ENCODE measurements at places on chromosomes 2 and 18. TPM values are rescaled to one million over a fixed set of nuclear protein-coding genes. Genes with fewer than 3 reads are reported as not detected.

The CWC22 gene
- total RNA-seq = 10.1 TPM

The PIEZO2 gene
- 343 TPM for total RNA-seq

The MAL gene
- not detected for total RNA-seq

The FOXI3 gene
- not detected for total RNA-seq

The RGPD6 gene
- total RNA-seq = 19.2 TPM

The GRHL1 gene
- 0.76 TPM for total RNA-seq

The SNTG2 gene
- 0.38 TPM for total RNA-seq

The CNRIP1 gene
- 44.9 TPM for total RNA-seq

The EVX2 gene
- total RNA-seq = not detected

DNA sequence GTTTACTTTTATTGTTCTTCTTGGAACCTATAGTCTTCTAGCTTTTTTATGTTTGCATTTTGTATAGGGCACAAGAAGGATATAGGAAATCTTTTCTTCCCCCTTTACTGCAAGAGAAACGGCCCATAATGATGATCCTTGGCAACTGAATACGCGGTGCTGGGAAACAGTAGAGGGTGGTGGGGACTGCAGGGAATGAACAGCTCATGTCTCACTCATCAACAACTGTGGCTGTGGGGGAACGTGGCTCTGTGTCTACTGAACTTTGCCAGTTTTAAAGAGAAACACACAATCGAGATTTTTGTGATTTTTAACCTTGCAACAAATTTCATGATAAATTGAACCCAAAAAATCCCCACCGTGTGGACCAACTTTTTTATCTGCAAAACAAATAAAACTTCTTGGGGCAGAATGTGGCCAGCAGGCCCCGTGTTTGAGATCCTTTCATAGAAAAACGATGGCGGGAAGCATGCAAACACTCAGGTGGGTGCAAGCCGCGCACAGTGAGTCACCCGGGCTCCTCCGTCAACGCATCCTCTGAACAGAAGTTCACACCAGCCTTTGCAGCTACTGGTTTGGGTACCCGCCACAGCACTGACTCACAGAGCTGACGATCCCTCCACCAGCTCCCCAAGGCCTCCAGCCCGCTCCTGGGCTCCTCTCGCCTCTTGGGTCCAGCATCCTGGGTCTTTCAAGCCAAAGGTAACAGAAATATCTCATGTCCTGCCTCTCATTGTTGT is 149.3 kb downstream of the COL6A3 start:
- DNase-seq = no peak

DNA sequence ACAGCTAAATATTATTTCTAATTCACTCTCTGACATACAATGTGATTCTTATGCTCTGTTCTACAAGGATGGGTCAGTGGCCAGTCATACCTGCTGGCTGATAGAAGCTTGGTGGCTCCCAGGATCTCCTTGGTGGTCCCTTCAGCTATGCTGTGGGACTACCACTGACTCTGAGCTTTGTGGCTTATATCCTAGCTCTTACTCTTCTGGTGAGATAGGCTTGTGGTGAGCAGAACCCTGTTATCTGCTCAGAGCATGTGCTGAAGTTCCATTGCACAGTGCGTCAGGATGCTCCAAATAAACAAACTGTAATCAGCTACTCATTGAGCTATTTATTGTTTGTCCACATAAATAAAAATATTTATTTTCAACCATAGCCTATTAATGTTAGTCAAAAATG is 51.7 kb downstream of the MFSD6 start:
- no peak for DNase-seq

DNA sequence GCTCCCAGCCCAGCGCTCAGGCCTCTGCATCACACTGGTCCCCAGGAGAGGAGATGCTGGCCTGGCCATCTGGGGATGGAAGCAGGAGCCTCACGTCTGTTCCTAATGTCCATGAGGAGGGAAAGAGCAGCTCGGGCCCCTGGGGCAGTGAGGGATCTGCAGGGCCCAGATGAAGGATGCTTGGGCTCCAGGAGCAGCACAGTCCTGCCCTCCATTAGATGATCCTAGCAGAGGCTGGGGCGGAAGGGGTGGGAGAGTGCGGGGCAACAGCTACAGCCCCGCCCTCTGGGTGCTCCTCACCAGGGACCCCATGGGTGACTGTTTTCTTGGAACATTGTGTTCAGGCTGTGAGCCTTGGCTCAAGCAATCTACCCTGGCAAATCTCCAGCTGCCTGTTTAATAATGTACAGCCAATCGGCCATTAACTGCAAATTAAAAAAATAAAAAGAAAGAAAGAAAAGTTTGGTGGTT is 49.7 kb downstream of the TNS1 start:
- no peak for DNase-seq

DNA sequence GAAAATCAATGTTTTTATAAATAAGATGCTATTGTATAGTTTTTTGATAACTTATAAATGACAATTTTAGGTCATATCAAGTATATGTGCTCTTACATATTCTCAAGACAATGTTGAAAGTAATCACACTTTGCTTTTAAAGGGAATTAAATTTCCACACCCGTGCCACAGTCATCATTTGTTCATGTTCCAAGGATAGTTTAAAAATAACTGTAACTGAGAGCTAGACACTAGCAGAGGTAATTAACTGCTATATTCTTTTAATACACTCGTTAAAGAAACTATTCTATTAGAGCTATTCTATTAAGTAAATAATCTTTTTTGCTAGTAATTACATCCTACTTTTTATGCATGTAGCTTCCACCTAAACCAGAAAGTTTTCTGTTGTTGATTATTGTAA is 18.0 kb downstream of the GEN1 start:
- no peak for DNase-seq

GRCh38 chr18:49698525-49699025 is 114.8 kb downstream of the ACAA2 start:
- DNase-seq = no peak

- DNase-seq = no peak
Measured at GRCh38 chr2:98374286-98374685, 28.0 kb downstream of the CNGA3 start.

DNA sequence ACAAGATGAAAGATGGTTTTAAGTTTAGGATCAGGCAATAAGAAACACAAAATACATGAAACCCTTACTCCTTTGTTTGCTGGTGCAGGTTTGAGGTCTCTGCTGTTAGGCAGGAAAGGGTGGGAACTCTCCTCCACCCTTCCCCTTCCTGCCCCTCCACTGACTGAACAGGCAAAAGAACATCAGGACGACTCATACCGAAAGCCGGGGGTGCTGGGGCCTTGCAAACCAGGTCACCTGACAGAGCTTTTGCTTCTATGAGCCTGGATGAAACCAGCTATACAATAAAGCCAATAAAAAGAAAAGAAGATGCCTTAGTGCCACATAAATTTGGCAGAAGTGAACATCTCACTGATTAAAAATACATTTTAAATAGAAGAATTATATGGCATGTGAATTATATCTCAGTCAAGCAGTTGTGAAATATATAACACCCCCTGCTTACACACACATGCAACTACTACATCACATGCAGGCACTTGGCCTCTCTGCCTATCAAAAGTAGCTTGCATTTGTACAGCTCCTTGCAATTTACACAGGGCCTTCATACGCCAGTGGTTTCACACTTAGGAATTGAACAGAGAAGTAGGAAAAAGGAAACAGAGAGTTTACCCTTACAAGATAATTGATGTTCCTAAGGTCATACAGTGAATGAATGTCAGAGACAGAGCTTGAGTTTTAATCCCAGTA is 215.1 kb upstream of the TRIB2 start:
- peak; percentile 62 for DNase-seq

DNA sequence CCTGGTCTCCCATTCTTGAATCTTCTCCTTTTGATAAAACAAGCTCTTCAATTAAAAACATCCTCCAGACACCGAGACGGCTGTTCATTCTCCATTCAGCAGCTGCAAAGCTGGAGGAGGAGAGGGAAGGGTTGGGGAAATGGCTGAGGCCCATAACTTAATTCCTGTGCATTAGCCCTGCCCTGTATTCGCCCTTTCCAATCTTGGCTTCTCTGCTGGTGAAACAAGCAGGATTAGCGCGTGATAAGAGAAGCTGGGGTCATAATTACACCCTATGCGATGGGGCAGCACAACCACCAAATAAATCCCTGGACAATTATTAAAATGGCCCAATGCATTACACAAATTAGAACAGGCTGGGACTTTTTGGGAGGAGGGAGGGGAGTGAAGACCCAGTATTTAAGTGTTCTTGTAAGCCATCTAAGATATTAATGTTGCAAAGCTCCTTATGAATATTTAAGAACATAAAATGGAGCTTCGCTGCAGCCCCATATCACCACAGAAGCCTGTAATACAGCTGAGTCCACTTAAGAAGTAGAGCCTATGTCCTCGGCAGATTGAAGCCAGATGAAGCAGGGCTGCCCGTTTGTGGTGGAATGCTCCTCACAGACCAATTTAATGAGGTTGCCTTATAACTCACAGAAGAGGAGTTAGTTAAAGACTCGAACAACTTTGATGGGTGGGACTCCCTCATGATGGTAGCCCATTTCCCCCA is 176.6 kb upstream of the SKOR2 start:
- no peak for DNase-seq

DNA sequence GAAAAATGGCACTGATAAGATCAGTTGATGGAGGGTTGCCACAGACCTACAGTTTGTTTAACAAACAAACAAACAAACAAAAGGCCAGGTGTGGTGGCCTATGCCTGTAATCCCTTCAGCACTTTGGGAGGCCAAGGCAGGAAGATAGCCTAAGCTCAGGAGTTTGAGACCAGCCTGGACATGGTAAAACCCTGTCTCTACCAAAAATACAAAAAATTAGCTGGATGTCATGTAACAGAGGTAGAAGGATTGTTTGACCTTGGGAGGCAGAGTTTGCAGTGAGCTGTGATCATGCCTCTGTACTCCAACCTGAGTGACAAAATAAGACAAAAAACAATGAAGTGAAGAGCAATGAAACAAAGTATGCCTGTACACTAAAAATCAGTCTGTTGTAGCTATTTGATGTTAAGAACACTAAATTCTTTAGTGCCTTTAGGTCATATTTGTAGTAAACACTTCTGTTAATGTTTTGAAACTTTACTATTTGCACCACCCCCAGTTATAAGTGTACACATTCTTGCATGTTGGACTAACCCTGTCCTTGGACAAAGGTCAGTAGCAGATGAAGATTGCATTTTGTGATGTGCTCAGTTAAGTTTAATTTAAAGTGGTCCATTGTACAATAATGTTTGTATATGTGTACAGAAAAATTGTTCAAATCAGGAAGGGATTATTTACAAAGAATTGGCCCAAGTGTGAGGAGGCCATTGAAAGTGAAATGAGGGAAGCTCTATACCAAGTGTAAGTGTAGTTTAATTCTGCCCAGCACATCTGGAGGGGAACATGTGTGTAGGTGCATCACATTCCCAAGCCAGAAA is 73.9 kb downstream of the KYNU start:
- DNase-seq = no peak

DNA sequence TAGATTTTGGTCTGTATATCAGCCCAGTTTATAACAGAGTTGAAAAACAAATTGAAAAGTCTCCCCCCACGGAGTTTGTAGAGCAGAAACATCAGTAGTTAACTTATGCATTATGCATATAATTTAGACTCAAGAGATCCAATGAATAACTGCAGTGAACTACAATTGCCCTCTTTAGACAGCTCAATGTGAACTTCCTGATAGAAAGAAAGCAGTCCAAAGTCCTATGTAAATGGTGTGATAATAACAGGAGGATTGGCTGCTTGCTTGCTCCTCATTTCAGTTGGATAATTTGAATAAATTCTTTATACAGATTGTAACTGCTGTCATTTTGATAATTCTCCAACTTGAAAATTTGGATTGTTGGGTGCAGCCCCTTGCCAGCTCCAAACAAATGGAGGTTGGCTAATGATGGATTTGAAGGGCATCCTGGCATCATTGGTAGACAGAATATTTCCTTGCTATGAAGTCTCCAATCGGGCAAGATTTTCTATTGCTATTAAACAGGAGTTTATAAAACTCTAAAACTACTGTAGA is 297.1 kb downstream of the ASXL3 start:
- no peak for DNase-seq

- DNase-seq = no peak
Measured at GRCh38 chr2:142875010-142875409, 2.5 kb upstream of the KYNU start.

- DNase-seq = no peak
Measured at GRCh38 chr2:102929721-102930120, 167.9 kb downstream of the TMEM182 start.

GRCh38 chr2:20823917-20824316 is 1.0 kb upstream of the LDAH start:
- no peak for DNase-seq

GRCh38 chr2:33426666-33427231 is 49.7 kb upstream of the RASGRP3 start:
- peak; percentile 64 for DNase-seq

- DNase-seq = no peak
Measured at GRCh38 chr18:77035380-77036187, 97.0 kb downstream of the MBP start.

DNA sequence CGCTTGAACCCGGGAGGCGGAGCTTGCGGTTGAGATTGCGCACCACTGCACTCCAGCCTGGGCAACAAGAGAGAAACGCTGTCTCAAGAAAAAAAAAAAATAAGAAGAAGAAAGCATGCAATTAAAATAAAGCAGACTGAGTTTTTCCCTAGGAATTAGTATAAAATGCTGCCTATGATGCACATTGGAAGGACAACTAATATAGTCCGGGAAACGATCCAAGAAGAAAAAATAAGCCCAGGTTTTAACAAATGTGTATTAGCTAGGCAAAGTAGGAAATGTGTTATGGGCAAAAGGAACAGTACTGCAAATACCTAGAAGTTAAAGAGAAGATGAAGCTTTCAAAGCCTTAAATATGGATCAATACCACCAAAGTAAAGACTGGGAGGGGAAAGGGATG is 64.0 kb downstream of the SPIRE1 start:
- DNase-seq = no peak

GRCh38 chr2:102140377-102140776 is 2.2 kb upstream of the IL1R1 start:
- DNase-seq = no peak

DNA sequence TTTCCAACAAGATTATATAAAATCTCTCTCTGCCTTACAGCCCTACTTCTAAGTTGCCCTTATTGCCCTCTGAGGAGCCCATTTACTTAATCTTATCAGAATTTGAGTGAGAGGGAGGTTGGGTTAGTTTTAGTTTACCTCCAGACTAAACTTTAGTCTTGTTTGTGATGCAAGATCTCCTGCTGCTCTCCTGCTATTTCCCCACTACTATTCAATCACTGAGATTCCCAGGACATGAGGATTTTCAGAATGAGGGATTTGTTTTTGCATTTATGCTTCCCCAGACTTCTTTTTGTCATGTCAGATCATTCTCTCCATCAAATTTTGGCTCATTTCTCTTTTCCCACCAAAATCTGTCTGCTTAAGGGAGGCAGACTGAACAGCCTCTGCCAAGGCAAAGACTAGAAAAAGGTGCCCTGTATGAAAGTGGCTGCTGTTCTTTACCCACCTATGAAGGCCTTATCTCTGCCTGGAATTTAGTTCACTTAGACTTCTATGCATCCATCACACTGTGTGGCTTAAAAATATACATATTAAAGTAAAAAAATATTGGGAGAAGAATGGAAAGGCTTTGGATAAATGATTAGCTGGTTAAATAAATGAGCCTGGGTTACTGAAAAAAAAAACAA is 401.3 kb downstream of the PID1 start:
- DNase-seq = no peak

GRCh38 chr2:133975676-133976428 is 278.0 kb upstream of the MGAT5 start:
- DNase-seq = no peak

GRCh38 chr2:62140426-62141141 is 55.3 kb upstream of the B3GNT2 start:
- DNase-seq = no peak

Measured in dermis microvascular lymphatic vessel endothelial cell (primary cell).